Foreskin keratinocyte (primary cell): ENCODE measurements at places on chromosomes 1 and 21. TPM values are rescaled to one million over a fixed set of nuclear protein-coding genes. Genes with fewer than 3 reads are reported as not detected.

Gene MROH7
- not detected in 2 replicates for total RNA-seq

GRCh38 chr1:239872626-239873025 lies 219.1 kb upstream of the FMN2 start:
- no peak for DNase-seq

DNA sequence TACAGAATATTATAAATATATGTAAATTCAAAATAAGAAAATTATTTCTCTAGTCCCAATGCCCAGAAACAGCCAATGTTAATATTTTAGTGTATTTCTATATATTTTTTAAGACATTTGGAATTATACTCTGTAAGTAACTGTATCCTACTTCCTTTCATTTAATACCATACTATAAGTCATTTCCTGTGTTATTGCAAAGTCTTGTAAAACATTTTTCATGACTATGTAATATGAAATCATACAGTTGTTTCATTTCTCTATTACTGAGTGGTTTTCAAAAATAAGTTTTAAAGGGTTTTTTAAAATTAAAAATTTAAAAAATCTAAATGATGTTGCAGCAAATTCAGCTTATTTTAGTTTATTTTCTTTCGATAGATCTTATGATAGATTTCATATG lies 2.0 kb downstream of the RNASEL start:
- no peak for DNase-seq

DNA sequence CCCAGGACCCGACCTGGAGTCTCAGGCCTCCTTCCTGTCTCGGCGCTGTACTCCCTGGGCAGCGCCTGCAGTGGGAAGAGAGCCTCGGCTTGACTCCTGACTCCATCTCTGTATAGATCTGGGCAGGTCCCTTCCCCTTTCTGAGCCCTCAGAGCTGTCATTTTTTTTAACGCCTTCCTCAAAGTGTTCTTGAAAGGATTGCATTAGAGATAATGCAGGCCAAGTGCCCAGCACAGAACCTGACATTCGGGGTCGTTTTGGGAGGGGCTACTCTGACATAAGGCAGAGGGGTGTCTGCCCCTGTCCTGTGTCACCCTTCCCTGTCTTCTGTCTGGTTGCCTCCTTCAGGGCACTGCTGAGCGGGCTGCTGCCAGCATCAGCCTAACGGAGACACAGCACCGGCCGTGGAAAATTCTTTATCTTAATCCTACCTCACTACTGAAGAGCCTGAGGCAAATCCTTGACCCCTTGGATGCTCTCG lies 271.6 kb downstream of the TRABD2B start:
- DNase-seq, result no peak

Gene RXRG
- total RNA-seq, result not detected in 2 replicates

DNA sequence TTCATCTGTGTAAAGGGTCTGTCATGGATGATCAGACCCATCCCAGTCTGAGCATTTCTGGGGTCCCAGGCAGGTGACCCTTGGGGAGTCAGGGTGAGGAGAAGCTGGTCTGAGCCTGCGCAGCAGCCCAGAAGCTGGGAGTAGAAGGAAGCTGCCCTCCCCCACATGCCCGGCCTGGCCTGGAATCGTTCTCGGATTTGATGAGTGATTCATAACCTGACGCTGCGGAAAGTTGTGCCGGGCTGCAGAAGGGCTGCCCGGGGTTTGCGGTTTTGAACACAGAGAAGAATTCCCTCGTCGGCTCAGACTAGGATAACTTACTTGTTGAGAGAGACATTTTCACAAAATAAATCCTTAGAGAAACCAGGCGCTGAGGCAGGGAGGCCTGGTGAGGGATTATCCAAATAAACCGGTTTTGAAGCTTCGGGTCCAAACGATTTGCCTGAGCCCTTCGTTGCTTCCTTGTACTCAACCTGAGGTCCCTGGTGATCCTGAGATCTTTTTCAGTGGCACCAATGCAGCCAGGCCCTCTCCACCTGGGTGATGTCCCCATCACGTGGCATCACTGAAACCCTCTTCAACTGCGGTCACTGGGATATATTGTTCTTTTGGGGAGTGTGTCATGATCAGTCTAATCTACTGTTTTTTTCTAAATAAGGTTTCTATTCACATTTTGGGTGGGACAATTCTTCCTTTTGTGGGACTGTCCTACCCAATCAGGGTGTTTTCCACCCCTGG lies 29.2 kb downstream of the EPHB2 start:
- peak; percentile 52 for DNase-seq

GRCh38 chr1:149997585-149998262 lies 12.8 kb downstream of the OTUD7B start:
- no peak for DNase-seq

Gene PHF13
- total RNA-seq, result 15.3 and 16.3 TPM in 2 replicates

GRCh38 chr1:162666006-162666645 lies 33.9 kb downstream of the DDR2 start:
- DNase-seq, result no peak

Gene TM2D1
- total RNA-seq, result 43.5 and 46.0 TPM in 2 replicates

DNA sequence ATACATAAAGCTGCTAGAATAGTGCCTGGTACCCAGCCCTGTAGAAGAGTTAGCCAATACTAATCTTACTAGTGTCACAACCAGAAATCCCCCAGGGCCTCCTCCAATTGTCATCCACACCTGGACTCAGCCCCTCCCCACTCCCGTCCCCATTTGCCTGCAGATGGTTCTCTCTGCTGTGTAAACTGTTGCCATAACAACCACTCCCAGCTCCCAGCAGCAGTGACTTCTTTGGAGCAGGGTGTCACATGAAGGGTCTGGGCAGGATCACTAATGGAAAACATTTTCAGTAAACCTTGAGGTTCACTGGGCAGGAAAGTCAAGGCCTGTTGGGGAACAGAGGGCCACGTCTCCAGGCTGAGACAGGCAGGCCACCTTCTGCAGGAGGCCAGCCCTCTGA lies 126.0 kb upstream of the IPO9 start:
- no peak for DNase-seq

GRCh38 chr1:63603810-63604209 lies 10.6 kb downstream of the PGM1 start:
- DNase-seq, result no peak

GRCh38 chr1:111212634-111213335 lies 12.3 kb upstream of the DENND2D start:
- no peak for DNase-seq

Gene TMEM200B
- total RNA-seq, result 7.4 and 8.7 TPM in 2 replicates

Gene MAST2
- total RNA-seq, result 17.5 and 21.7 TPM in 2 replicates

DNA sequence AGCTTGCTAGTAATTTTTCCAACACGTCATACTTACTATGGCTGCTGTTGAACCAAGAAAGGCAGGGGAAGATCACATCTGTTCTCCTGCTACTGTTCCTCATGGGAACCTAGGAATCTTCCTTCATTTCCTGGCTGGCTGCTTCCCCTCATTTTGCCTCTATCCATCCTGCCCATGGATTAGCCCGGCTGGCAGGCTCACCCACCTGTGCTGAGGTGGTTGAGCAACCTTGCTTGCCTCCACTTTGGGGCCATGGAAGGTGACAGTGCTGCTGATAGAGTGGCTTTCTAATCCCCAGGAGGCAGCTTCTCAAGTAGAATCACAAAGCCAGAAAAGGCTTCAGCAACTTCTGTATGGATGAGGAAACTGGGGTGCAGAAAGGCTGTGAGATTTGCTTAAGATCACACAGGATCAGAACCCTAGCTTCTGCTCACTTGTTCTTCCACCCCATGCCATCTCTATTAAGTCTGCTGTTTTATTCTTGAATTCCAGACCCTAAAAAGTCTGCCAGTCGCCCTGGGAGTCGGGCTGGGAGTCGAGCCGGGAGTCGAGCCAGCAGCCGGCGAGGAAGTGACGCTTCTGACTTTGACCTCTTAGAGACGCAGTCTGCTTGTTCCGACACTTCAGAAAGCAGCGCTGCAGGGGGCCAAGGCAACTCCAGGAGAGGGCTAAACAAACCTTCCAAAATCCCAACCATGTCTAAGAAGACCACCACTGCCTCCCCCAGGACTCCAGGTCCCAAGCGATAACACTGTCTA lies 6.2 kb upstream of the BMP8A start:
- no peak for DNase-seq

DNA sequence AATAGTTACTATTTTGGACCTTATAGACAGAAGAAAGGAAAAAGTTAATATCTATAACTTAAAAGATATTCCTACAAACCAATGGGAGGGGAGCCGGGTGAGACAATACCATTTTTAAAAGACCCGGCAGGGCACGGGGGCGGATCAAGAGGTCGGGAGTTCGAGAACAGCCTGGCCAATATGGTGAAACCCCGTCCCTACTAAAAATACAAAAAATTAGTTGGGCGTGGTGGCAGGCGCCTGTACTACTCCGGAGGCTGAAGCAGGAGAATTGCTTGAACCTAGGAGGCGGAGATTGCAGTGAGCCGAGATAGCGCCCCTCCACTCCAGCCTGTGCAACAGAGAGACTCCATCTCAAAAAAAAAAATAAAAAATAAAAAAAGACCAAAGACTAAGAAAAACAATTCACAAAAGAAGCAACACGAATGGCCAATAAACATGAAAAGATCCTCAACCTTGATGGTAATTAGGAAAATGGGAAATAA lies 1.2 kb upstream of the PSMB2 start:
- no peak for DNase-seq

DNA sequence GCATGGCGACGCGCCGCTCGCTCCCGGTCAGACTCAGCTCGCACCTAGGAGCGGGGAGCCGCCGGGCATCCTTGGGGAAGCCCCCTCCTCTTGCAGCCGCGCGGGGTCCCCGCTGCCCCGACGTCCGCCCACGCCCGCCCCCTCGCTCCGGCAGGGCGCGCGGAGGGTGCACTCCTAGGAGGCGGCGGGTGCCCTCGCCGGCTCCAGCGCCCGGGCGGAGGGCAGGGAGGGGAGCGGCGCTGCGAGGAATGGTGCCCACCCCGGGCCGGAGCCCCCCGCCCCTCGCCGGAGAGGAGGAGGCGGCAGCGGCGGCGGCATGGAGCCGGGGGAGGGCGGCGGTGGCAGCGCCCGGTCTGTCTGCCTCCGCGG lies 488 bp downstream of the FAM78B start:
- no peak for DNase-seq

- DNase-seq, result no peak
Observed at GRCh38 chr1:198113342-198113750, 43.5 kb upstream of the NEK7 start.

DNA sequence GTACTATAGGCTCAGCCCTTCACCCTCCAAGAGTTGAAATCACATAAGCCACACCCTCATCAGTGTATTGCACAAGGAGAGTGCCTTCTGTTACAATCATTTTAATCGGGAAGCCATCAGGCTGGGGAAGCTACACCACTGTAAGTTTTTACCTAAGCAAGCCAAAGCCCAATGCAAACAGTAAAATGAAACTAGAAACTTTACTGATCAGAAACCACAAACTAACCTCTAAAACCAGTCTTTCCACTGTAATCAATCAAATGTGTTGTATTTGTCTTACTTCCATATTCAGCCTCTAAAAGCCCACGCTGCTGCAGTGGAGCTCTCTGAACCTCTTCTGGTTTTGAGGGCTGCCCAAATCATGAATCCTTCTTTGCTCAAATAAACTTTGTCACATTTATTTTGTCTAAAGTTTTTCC lies 26.2 kb downstream of the CAPN8 start:
- peak; percentile 5 for DNase-seq

DNA sequence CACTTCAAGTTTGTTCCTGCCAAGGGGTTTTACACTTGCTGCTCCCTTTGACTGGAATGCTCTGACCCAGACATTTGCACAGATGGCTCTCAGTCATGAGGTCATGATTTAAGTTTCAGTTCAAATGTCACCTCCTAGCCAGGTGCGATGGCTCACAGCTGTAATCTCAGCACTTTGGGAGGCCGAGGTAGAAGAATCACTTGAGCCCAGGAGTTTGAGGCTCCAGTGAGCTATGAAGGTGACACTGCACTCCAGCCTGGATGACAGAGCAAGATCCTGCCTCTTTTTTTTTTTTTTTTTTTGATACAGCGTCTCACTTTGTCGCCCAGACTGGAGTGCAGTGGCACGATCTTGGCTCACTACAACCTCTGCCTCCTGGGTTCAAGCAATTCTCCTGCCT lies 4.5 kb upstream of the ZMYM4 start:
- no peak for DNase-seq

DNA sequence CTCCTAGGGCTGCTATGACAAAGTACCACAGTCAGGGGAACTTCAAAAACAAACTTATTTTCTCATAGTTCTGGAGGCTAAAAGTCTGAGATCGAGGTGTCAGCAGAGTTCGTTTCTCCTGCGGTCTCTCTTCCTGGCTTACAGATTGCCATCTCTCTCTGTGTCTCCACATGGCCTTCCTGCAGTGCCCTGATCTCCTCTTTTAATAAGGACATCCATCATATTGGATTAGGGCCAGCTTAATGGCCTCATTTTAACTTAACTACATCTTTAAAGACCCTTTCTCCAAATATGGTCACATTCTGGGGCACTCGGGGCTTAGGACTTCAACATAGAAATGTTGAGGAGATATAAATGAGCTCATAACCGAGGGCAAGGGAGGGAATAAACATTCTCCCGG lies 12.2 kb downstream of the C1orf74 start:
- no peak for DNase-seq

GRCh38 chr1:197776351-197777105 lies 1.2 kb upstream of the DENND1B start:
- DNase-seq, result peak; percentile 67

DNA sequence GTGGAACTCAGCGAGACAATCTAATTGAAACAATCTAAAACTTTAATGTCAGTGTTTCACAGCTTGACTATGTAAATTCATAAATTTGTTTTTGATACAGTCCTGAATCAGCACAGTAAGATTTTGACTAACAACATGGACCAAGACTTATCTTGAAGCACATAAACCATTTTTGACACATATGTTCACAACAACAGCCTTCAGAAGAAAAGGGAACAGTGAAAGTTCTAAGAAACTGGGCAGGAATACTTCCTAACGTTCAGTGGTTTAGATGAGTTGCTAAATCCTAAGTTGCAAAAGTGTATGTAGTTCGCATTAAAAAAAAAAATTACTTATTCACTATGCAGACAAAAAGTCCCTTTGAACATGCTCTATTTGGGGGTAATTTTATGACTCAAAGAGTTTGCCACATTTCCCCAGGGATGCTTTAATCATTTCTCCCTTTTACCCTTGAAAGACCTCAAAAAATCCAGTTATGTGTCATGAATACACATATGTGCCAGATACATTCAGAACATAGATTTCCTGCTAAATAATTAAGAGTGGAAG lies 120.2 kb downstream of the MRPL39 start:
- no peak for DNase-seq

Gene PRSS38
- total RNA-seq, result not detected in 2 replicates

Gene CATSPERE
- total RNA-seq, result 0.07 and 0.21 TPM in 2 replicates

Gene ERICH3
- not detected in 2 replicates for total RNA-seq

GRCh38 chr1:84298684-84299535 lies 2.6 kb upstream of the SAMD13 start:
- DNase-seq, result no peak

- no peak for DNase-seq
Observed at GRCh38 chr1:32448773-32449456, 16.0 kb upstream of the ZBTB8B start.

DNA sequence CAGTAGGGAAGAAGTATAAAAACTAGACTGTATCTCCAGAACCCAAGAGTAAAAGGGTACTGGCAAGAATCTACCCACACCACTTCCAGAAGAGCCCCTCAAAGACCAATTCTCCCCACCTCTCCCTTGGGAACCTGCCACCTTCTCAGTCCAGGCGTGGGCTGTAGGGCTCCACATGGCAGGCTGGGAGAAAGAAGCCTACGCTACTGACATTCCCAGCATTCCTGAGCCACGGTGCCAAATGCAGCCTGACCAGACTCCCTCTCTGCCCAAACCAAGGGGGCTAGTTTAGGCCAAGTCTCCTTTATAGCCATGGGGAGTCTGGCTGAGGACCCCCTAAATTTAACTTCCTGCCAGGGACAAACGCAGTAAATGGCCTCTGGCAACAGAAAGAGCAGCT lies 2.0 kb downstream of the UBE2Q1 start:
- no peak for DNase-seq

Gene TAS1R3
- 0.04 and 0.10 TPM in 2 replicates for total RNA-seq
